ENCODE measurements at places on chromosomes 11 and 22.
A peak's percentile ranks its signal among the peaks of the same experiment; 100 is the strongest.

DNA sequence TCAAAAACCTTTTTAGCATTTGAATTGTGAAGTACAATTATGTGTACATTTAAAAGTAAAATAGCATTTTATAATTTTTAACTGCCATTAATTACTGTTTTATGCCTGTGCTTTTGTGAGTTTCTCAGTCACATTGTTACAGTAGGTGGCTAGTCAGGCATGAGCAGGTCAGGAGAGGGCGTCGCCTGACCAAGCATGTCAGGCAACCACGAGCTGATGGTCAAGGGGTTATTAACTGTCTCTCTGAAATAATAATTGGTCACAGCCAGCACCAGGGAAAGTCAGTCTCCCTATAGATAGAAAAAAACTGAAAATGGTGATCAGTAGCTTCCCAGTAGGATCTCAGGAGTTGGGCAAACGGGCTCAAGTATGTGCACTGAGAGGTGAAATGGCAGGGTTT, 19.4 kb upstream of the CCDC81 start:
- no peak for DNase-seq

GRCh38 chr11:33778675-33779074, 4.4 kb upstream of the FBXO3 start:
- no peak for DNase-seq

DNA sequence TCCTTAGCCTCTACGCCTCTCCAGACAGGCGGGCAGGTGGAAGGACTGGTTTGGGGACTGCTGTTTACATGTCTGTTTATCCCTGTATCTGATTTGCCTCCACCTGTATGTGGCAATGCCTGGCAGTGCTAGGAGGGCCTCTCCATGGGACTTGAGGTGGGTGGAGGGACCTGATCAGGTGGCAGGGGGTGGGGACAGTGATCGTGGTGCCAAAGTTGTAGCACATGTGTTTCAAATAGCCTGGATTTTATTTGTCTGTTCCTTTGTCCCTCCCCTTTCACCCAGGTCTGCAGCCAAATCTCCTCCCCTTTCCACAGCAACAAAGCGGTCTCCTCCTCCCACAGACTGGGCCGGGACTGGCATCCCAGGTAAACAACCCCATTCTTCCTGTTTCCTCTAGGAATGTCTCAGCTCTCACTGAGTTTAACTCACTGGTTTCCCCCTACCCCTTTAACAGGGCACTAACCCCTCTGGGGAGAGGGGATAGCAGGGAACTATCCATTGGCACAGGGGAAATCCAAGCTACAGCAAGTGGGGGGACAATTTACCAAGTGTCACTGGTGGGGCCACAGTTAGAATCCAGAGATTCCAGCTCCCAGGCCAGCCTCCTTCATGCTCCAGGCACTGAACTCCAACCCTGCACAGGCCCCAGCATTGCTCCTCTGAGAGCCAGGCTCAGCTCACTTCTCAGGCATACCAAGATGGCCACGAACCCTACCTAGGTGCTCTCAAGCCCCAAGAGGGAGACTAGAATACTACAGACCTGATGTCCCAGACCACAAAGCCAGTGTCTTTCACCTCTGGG, 22.9 kb upstream of the TLCD5 start:
- no peak for DNase-seq

GRCh38 chr11:6652182-6652581, 3.4 kb downstream of the DCHS1 start:
- DNase-seq, result no peak

DNA sequence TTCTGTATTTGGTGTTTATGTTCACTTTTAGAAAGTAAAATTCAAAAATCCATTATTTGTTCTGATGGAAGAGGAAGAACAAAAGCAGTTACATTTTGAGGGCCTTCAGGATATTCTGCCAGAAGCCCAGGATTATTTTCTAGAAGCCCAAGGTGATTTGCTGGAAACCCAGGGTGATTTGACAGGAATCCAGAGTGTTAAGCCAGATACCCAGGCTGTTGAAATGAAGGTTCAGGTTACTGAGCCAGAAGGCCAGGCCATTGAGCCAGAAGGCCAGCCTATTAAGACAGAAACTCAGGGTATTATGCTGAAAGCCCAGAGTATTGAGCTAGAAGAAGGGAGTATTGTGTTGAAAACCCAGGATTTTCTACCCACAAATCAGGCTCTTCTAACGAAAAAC, 33.1 kb downstream of the CCDC15 start:
- no peak for DNase-seq

- DNase-seq, result no peak
These were observed 7.8 kb upstream of the BMAL1 start for GRCh38 chr11:13269775-13270174.

GRCh38 chr11:116980136-116980793, 118.0 kb downstream of the SIK3 start:
- DNase-seq, result peak; percentile 63

GRCh38 chr11:111779118-111779517, 12.9 kb upstream of the PPP2R1B start:
- DNase-seq, result no peak

- no peak for DNase-seq
These were observed 157.1 kb upstream of the SESN3 start for GRCh38 chr11:95388086-95388485.

DNA sequence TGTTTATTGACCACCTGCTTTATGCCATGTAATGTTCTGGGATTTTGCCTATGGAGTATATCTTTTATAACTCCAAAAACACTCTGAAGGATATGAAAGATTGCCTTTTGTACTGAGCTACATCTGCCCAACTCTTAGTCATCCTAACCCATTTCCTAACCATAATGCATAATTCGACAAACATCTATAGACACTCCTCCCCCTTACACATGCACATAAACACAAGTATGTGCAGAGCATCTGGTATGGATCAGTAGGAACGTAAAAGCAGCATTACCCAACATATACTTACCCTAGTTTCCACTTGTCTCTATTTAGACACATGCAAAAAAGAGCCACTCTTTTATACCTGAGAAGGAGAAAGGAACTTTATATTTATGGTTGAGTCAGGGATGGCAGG, 272.8 kb downstream of the FAM76B start:
- no peak for DNase-seq

DNA sequence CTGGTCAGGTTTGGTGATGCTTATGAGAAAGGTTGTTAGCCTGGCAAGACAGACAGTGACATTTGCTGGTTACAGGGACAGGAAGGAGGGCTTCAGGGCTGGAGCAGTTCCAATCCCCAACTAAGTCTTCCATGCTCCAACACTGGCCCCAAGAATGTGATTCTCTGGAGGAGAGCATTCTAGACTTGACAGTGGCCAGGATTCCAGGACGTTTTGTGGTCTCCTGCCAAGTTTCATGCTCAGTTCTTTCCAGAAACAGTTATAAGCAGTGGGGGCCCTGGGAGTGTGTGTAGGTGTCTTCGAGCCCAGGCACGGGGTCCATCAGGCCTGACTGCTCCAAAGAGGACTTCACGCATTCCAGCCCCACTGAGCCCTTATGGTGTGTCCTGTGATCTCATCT, 8.9 kb upstream of the GRK3 start:
- no peak for DNase-seq

DNA sequence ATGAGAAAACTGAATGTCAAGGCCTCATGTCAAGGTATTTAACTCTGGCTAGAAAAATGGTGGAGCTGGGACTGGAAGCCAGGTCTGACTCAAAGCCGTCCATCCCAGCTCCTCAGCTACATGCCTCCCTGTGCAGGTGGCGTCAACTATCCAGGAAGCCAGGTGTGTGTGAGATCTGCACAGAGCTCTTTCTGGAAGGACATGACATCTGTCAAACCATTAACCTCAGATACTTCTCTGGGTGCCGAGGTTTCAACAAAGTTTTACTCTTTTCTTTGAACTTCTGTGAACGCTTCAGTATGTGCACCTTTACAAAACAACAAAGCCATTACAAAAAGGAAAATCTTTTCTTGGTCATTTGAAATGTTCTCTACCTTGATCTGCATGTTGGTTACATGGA, 7.0 kb upstream of the CASTOR1 start:
- DNase-seq, result no peak

- no peak for DNase-seq
These were observed 14.6 kb upstream of the MIAT start for GRCh38 chr22:26642465-26643417.

DNA sequence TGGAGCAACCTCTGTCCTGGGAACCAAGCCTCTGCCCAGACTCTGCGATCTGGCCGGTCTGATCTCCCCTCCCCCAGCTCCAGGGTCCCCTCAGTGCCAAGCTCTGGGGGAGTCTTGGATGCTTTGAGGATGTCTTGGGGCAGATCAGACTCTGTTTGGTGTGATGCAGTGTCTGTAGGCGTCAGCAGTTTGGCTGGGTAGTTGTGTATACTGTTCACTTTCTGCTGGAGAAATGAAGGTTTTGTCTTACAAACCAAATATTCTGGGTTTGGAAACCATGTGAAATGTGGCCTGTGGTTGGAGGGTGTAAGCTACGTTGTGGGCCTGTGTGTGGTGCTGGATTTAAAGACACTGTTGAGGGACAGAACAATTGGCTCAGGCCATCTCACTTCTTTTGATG, 4.6 kb downstream of the INSC start:
- no peak for DNase-seq

GRCh38 chr11:35826949-35827348, 116.9 kb upstream of the LDLRAD3 start:
- DNase-seq, result no peak

DNA sequence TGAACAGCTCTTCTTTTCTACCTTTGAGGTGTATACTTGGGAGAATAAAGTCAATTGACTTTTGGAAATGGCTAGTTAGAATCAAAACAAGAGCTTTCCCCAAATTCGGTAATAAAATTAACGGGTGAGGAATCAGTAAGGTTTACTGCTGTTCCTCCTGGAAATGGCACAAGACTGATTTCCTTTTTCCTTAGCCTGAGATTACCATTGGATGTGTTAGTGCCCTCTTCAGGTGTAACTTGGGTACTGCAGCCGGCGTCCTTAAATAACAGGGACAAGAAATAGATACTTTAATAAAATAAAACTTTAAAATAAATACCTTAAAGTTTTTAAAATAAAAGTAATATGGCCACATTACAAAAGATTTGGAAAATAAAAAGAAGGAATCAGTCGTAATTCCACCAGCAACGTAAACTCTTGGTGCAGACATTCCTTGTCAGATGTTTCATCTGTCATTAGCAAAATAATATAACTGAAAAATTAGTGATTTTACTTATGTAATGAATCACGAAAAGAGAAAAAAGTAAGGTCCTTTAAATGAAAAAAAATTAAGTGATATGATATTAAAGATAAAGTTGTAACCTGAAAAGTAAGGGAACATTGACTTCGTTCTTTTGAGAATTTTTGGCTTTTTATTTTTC, 29.7 kb downstream of the ZFTA start:
- DNase-seq, result peak; percentile 55
